ENCODE measurements at places on chromosomes 2 and 18.

GRCh38 chr2:29113891-29114321 lies 1.3 kb upstream of the CLIP4 start:
- no peak for DNase-seq

DNA sequence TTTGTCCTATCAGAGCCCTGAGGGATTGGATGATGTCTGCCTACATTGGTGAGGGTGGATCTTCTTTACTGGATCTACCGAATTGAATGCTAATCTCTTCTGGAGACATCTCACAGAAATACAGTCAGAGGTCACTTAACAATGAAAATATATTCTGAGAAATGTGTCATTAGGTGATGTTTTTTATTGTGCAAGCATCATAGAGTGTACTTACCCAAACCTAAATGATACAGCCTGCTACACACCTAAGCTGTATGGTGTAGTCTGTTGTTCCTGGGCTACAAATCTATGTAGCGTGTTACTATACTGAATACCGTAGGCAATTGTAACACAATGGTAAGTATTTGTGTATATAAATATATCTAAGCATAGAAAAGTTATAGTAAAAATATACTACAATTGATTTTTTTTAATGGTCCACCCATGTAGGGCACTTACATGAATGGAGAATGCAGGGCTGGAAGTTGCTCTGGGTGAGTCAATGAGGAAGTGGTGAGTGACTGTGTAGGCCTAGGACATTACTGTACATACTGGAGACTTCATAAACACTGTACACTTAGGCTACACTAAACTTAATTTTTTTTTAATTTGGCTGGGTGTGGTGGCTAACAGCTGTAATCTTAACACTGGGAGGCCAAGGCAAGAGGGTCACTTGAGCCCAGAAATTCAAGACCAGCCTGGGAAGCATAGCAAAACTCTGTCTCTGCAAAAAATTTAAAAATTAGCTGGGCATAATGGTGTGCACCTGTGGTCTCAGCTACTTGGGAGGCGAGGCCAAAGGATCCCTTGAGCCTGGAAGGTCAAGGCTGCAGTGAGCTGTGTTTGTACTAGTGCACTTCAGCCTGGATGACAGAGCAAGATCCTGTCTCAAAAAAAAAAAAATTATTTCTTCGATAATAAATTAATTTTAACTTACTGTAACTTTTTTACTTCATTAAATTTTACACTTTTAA lies 226.3 kb upstream of the UBE2E3 start:
- DNase-seq, result no peak

- no peak for DNase-seq
These were observed 101.8 kb downstream of the DAW1 start for GRCh38 chr2:227973241-227973640.

GRCh38 chr2:86445436-86445835 lies 4.3 kb downstream of the KDM3A start:
- DNase-seq, result no peak

- DNase-seq, result no peak
These were observed 272.3 kb upstream of the COL3A1 start for GRCh38 chr2:188701836-188702235.

- no peak for DNase-seq
These were observed 160.6 kb downstream of the PRKCE start for GRCh38 chr2:45812011-45812500.

GRCh38 chr2:238945433-238946150 lies 97.7 kb downstream of the TWIST2 start:
- no peak for DNase-seq

DNA sequence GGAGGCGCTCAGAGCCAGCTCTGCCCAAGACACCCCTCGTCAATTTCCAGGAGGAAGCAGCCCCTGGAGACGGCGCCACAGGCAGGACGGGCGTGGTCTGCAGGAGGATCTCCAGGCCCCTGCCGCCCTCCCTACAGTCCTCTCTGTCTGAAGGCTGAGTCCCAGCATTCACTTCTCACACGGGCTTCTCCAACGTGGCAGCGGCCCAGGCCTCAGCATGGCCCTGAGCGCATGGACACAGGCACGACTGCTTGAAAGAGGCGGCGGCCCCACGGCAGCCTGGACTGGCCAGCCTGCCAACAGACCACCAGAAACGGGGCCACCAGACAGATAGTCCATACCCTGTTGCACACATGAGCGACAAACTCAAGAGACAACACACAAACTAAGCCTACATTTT lies 23.3 kb downstream of the SDC1 start:
- no peak for DNase-seq
